ENCODE measurements at places on chromosomes 16 and 17.

- no peak for DNase-seq
Observed at GRCh38 chr16:87358250-87358649, 25.3 kb downstream of the FBXO31 start.

DNA sequence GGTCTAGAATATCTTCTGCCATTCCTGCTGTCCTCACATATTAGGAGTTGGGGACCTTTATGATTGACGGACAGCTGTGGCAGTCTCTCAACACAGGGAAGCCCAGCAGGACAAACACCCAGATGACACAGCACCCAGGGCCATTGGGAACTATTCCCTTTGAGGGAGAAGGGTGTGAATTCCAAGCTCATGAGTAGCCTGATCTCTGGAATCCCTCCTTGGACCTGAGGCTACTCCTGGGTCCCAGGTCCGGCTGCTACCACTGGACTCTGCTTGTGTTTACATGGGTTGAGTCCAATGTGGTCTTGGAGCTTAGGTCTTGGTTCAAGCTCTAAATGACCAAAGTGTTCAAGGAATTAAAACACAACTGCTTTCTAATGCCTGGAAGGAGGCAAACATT lies 78.9 kb downstream of the SLC6A2 start:
- no peak for DNase-seq

DNA sequence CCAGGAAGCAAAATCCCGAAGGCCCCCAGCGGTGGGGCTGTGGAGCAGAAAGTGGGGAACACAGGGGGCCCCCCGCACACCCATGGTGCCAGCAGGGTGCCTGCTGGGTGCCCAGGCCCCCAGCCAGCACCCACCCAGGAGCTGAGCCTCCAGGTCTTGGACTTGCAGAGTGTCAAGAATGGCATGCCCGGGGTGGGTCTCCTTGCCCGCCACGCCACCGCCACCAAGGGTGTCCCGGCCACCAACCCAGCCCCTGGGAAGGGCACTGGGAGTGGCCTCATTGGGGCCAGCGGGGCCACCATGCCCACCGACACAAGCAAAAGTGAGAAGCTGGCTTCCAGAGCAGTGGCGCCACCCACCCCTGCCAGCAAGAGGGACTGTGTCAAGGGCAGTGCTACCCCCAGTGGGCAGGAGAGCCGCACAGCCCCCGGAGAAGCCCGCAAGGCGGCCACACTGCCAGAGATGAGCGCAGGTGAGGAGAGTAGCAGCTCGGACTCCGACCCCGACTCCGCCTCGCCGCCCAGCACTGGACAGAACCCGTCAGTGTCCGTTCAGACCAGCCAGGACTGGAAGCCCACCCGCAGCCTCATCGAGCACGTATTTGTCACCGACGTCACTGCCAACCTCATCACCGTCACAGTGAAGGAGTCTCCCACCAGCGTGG lies 6.5 kb downstream of the CBX2 start:
- no peak for DNase-seq

- DNase-seq = no peak
Observed at GRCh38 chr17:3959921-3960601, 4.2 kb downstream of the ATP2A3 start.

DNA sequence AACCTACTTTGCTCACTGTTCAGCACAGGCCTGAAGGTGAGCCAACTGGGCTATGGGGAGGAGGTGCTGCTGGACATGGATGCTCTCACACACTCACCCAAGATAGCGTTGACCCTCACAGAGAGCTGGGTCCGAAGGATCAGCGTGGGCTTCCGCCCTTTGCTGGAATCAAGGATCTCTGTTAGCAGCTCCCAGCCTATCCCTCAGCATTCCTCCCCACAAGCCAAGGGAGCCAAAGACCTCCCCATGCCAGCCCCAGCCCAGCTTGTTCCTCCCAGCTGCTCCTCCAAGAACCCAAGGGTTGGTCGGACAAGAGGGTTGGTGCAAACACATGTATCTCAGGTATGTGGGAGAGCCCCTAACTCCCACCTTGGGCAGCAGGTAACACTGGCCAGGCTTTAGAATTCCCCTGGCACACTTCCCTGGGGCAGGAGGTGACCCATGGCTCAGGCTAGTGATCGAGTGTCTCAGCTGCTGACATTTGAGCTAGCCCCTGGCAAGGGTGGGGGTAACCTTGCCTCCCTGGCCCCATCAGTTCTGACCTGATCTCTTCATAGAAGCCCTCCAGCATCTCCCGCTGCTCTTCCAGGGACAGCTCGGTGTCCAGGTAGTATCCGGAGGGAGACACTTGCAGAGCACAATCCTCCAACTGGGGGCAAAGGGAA lies 8.3 kb downstream of the FHOD1 start:
- no peak for DNase-seq

GRCh38 chr17:20916383-20916782 lies 126.4 kb downstream of the USP22 start:
- no peak for DNase-seq

- peak; percentile 66 for DNase-seq
Observed at GRCh38 chr17:82097184-82097918, 685 bp downstream of the FASN start.

DNA sequence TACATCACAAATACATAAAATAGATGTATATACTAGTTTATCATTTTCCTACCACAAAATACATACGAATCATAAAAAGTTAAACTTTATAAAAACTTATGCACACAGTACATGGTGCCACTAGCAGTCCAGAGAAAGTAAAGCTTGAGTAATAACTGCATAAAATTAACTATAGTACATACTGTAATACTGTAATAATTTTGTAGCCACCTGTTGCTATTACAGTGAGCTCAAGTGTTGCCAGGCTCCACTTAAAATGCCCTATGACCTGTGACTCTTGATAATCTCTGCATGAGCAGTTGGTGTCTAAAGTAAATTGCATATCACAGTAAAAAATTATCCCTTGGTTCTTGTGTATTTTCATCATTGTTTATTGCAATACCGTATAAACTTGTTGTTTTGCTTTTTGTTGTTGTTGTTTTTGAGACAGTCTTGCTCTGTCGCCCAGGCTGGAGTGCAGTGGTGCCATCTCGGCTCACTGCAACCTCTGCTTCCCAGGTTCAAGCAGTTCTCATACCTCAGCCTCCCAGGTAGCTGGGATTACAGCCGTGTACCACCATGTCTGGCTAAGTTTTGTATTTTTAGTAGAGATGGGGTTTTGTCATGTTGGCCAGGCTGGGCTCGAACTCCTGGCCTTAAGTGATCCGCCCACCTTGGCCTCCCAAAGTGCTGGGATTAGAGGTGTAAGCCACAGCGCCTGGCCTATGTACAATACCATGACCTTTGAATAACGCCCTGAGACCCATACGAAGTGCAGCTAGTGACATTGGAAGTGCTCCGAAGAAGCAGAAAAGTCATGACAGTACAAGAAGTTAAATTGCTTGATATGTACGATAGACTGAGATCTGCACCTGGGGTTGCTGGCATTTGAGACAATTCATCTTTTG lies 6.6 kb downstream of the LUC7L3 start:
- DNase-seq = no peak

- DNase-seq = peak; percentile 88
Observed at GRCh38 chr16:3129137-3130131, 5.4 kb upstream of the ZNF213 start.

- DNase-seq = no peak
Observed at GRCh38 chr17:43428524-43428923, 29.7 kb downstream of the ARL4D start.

GRCh38 chr17:45782889-45783592 lies 1.1 kb upstream of the CRHR1 start:
- no peak for DNase-seq

DNA sequence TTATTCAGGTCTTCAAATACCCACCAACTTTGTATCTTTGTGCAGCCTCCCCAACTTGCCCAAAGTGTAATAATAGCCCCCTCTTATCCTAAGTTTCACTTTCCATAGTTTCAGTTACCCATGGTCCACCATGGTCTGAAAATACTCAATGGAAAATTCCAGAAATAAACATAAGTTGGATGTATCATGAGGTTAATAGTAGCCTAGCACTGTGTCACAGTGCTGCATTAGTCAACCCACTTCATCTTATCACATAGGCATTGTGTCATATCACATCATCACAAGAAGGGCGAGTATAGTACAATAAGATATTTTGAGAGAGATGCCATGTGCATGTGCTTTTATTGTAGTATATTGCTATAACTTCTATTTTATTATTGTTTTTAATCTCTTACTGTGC lies 21.9 kb downstream of the OMG start:
- no peak for DNase-seq

DNA sequence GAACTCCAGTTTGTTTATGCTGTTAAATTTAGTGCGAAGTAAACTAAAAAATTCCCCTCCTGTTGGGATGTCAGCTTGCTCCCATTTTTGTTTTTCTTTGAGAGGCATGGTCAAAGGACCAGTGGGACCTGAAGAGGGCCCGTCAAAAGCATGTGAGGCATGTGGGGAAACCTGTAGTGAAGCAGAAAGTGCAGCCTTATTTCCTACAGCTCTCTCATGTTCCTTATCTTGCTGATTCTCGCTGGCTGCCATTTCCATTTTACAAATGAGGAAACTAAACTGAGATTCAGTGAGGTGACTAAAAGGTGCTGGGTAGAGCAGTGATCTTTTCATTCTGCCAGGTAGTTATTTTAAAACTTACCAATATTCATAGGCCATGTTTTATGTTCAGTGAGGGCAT lies 27.1 kb downstream of the EPN2 start:
- DNase-seq = no peak

DNA sequence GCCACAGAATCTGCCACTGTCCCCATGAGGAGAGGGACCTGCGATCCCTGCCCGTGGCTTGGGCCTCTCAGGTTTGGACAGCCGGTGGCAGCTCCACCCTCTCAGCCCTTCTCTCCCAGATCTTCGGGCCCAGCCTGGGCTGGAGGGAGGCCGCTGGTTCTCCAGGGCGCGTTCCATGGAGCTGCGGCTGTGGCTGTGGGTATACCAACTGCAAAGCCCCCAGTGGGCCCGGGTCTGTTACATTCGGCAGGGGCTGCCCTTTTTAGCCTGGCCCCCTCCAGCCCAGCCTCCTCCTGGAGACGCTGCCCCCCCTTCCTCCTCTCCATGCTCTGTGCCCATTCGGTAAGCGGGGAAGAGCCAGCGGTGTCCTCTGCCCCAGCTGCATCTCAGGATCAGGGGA lies 64.7 kb upstream of the ZNF469 start:
- DNase-seq = no peak

DNA sequence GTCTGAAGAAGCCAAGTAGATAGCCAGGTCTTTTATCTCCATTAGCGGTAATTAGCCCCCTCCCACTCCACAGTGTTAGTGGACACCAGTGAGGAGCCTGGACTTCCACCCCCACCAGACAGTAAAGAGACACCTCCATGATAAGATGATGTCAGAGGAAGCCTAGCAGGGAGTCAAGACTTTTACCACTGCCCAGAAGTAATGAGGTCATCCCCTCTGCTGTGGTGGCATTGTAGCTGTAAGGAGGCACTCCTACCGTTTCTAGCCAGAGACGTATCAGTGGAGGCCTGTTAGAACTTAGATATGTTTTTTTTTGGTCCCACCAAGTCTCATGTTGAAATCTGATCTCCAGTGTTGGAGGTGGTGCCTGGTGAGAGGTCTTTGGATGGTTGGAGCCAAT lies 38.1 kb downstream of the PIK3R5 start:
- no peak for DNase-seq

DNA sequence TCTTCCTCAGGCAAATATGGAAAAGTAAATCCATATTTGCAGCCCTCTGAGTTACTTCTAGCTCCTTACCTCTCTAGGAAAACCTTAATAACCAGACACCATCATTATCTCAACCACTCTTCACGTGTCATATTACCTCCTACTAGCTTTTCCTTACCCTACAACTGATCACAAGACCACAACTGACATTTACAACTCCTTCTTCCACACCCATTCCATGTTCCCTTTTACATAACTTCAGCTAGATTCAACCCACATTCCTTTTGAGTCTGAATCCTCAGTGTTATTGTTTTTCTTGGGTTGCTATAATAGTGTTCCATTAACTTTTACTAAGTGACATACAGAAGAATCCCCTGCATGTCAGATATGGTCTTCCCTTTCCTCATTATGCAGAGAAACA lies 4.7 kb upstream of the OR1E2 start:
- no peak for DNase-seq

- no peak for DNase-seq
Observed at GRCh38 chr17:64085650-64086005, 44.3 kb downstream of the ERN1 start.

DNA sequence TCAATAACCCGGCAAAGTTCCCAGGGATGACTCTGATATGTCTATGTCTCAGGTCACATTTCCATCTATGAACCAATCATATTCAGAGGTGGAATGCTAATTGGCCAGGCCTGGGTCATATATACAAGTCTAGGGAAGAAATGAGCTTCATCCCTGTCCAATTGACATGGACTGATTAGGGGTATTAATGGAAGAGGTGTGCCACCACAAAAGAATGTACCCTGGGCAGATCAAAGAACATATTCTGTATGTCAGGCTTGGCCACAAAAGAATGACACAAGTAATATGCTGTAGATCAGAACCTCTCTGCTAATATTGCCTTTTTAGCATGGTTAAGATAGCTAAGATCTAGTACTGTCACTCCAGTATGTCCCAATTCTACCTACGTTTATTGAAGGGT lies 6.7 kb downstream of the SLC35G3 start:
- DNase-seq = no peak

DNA sequence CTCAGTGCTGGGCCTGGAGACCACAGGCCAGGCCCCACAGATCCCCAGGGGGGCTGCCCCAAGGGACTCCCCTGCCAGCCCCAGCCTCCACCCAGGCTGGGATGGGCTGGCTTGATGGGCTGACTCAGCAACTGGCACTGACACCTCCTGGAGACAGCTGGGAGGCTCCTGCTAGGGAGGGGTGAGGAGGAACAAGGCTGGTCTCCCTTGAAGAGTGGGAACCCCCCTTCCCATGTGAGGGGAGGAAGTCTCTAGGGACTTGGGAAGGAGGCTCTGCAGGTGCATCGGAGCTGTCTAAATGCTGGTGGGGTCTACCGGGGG lies 10.4 kb downstream of the NHERF1 start:
- peak; percentile 37 for DNase-seq

DNA sequence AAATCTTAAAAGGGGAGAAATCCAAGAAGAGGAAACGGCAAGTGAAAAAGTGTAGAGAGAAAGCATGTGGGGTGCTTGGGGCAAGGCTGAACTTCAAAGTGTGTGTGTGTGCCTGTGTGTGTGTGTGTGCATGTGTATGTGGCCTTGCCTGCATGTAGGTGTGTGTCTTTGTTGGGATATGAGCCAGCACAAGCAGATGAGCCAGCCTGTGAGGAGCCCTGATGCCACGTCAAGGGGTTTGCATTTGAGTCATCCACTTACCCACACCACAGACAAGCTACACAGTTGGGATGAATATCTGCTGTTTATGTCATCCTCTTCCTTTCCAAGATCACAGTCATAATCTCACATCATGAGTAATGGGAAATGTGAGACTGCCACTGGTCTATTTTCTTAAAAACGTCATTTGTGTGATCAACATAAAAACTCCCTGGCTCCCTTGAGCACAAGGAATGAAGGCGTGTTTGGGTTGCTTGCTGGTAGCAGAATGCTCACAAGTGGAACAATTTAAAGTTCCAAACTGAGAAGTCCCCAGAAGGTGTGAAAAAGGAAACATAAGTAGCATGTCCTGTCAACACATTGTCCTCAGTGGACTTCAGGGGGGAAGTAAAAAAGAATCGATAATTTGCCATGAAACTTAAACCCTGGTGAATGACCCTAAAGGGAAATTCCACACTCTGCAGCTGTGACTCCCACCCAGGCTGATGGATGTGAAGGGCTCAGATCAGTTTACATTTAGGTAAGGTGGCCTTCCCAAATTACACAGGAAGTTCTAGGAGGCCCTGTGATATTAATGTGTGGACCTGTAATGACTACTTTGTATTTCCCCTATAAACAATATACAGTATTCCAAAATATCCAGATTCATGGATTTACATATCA lies 14.7 kb downstream of the KCTD19 start:
- DNase-seq = peak; percentile 99

GRCh38 chr16:1414532-1415260 lies at the start of gene UNKL:
Gene UNKL, minus strand, starts transcription at chr16:1414704. Its CDS starts 13 bp downstream, at chr16:1414691.
- DNase-seq = peak; percentile 75
